D341Med (cell line): ENCODE measurements at places on chromosomes 16 and 17.

- DNase-seq = no peak
These were observed 22.9 kb downstream of the MYO18A start for GRCh38 chr17:29157310-29157709.

GRCh38 chr16:4680673-4681470 is 12.5 kb upstream of the NUDT16L1 start:
- no peak for DNase-seq

- no peak for DNase-seq
These were observed 10.9 kb downstream of the GRIN2C start for GRCh38 chr17:74848656-74849399.

DNA sequence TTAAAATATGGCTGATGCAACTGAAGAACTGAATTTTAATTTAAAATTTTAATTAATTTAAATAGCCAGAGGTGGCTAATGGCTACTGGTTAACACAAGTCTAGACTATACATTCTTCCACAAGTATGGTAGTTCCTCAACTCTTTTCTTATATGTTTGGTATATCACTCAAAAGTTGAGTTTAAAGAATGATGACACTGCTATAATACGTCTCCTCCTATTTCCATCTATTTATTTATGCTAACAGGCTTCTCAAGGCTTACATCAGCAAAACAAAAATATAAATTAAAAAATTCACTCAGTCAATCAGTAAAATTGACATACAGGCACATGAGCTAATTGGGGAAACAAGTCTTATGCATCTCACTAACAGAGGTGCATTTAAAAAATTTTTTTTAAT is 227.9 kb upstream of the PMFBP1 start:
- DNase-seq = no peak
